NCI-H510A treated with DMSO at 0.1 percent for 48 hours (cell line): ENCODE measurements at places on chromosomes 5 and 9.

- peak; percentile 53 for DNase-seq
Observed at GRCh38 chr9:93134015-93134739, at the start of gene NINJ1. TSS of gene NINJ1 (minus strand) at chr9:93134251. CDS start at chr9:93134217, 34 bp downstream.

GRCh38 chr5:75320371-75320770 lies 16.6 kb upstream of the HMGCR start:
- DNase-seq, result no peak

GRCh38 chr5:111697215-111697614 lies 59.8 kb downstream of the NREP start:
- DNase-seq, result peak; percentile 44

- no peak for DNase-seq
Observed at GRCh38 chr5:157748760-157749461, 5.4 kb downstream of the LSM11 start.

DNA sequence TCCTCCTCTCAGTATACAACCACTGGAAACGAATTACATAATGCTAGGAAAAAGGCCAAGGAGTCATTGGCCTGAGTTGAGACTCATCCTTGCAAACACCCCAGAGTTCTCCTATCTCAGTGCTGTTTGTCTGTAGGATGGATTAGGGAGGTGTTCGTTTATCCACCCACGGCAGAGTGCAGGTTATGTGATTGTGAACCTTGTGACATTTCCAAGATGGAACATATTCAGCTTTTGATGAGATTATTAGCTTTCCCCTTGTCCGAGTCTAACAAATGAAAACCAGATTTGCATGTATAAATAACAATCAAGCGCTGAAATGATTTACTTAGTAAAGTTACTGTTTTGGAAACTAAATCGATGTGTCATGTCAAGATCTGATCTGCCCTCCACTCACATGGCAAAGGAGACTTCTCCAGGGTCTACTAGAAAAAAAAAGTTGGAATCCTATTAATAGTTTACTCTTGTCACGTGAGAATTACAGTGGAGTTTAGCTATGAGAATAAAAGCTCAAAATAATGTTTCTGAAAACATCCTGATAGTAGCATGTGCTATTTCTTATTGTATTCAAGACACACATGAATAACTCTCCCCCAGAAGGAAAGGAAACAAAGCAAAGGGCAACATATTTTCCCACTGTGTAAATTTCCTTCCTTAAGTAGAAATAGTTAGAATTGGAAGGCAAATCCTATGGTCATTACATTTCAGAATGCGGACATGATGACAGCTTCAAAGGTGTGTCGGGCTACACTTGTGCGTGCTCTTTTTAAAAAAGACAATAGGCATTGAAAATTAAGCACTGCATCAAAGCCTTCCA lies 600.4 kb downstream of the EBF1 start:
- DNase-seq, result no peak

GRCh38 chr9:82650368-82650767 lies 412.6 kb downstream of the RASEF start:
- DNase-seq, result no peak

DNA sequence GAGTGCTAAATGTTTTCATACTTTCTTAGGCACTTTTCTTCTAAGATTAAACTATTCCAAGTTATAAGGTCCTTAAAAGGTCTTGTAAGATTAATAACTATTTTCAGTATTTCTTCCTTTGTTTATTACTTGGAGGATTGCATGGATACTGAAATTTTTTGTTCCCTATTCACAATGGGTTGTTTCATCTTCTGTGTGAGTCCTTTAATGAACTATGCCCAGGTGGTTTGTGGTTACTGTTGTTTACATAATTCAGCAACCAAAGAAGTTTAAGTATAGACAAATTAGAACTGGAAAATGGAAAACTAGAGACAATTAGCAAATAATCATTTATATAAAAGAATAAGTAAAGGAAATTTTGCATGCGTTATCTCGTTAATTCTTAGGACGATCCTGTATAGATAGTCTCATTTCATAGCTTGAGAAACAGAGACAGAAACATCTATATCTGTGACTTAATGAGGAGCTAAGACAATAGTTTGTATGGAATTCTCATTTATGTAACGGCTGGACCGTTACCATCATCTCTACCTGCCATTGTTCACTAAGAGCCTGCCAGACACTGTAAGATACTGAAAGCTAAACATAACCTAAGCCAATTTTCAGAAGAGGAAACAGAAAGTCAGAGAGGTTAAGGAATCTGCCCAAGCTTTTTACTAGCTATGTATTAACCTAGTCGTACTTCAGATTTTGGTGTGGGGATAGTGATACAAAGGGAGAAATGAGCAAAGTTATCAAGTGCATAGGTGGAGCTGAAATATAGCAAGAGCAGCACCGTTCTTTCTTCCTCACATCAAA lies 148.2 kb downstream of the PAM start:
- DNase-seq, result peak; percentile 41

DNA sequence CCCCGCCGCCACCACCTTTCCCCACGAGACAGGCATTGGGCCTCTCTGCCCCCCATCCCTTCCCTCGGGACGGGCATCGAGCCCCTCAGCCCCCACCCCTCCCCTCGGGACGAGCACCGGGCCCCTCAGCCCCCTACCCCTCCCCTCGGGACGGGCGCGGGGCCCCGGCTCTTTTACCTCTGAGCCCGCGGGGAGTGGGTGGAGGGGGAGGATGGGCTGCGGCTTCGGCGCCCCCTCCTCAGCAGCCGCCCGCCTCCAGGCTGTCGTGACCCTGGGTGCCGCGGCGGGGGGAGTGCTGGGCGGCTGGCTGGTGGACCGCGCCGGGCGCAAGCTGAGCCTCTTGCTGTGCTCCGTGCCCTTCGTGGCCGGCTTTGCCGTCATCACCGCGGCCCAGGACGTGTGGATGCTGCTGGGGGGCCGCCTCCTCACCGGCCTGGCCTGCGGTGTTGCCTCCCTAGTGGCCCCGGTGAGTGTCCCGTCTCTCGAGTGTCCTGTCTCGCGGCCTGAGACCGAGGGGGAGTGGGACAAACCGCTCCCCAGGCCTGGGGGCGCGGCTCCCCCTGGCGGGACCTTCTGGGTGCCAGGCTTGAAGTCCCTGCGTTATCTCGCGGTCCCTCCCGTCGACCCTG lies 791 bp downstream of the SLC2A8 start:
- no peak for DNase-seq

GRCh38 chr5:178337334-178337741 lies 104.7 kb upstream of the PHYKPL start:
- DNase-seq, result no peak

GRCh38 chr9:82117026-82117811 lies 128.6 kb downstream of the SPATA31D1 start:
- DNase-seq, result no peak

DNA sequence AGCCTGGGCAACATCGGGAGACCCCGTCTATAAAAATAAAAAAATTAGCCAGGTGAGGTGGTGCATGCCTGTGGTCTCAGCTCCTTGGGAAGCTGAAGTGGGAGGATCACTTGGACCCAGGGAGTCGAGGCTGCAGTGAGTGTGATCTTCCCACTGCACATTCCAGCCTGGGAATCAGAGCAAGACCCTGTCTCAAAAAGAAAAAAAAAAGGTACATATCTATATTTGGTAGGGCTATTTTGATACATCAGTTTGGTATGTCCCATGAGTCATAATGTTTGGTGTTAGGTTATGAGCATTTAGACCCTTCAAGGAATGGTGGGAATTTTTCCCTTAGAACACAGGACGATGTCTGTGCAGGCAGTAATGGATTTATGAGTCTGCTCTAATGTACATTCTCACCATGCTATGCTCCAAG lies 55.3 kb upstream of the POU4F3 start:
- DNase-seq, result no peak
